Kidney (tissue), 22 donors: ENCODE measurements at places on chromosomes 7 and 10. TPM values are rescaled to one million over a fixed set of nuclear protein-coding genes. Genes with fewer than 3 reads are reported as not detected.

DNA sequence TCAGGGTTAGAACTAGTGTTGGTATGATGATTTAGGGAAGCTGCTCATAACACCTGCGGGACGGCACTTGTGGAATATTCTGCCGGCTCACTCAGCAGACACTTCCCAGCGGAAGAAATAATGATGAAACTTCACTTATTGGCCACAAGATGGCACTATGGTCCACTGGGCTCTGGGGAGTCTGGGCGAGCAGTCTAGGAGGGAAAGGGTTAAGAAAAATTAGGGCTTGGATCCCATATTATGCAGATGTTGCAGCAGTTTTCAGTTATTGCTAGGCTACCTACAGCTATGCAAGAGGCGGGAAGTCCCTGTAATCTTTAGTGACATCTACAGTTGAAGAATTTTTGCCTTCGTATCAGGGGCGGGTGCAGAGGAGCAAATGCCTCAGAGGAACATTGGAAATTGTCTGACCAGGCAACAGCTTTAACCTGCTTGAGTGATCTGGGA lies 238.7 kb upstream of the PRSS58 start:
- H3K4me3 ChIP-seq = no peak overlapping the region
- H3K4me1 ChIP-seq = no peaks in the 10 kb centered on the region
- H3K27me3 ChIP-seq = no peaks in the 10 kb centered on the region
- H3K27ac ChIP-seq = no peak overlapping the region

Gene GAD2
- not detected for polyA plus RNA-seq

DNA sequence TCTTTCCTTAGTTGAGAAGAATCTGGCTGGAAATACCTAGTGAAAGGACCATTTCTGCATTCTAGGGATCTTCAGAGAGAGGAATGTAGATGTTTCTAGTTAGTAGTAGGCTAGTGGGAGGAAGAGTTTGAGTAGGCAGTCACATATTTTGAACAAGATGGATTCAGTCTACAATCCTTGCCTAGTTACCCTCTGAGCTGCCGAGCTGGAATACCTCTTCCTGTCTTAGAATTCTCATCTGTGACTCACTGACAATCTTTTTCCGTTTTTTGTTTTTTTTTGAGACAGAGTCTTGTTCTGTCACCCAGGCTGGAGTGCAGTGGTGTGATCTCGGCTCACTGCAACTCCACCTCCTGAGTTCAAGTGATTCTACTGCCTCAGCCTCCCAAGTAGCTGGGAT lies 30.7 kb upstream of the PLPP4 start:
- H3K4me3 ChIP-seq = no peak overlapping the region
- no peaks in the 10 kb centered on the region for H3K4me1 ChIP-seq
- no peak overlapping the region for H3K27ac ChIP-seq
- H3K36me3 ChIP-seq = no peaks in the 10 kb centered on the region
- no peaks in the 10 kb centered on the region for H3K27me3 ChIP-seq
- no peak for DNase-seq

Gene PNLIP
- polyA plus RNA-seq = not detected

DNA sequence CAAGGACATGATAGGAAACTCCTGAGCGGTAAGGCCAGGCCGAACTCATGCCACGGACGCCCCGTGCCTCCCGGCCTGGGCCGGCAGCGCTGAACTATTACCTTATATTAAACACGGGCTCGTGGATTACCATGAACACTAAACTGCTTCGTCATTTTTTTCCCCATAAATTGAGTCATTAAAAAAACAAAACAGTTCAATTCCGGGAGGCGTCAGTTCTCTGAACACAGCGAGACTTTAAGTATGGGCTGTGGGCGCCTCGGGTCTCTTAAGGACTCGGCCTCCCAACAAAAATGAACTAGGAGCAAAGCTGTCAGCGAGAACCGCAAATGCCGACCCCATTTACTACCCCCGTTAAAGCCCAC lies 519 bp downstream of the PITRM1 start:
- H3K27ac ChIP-seq = peak overlapping the region; percentile 91
- H3K4me3 ChIP-seq = peak overlapping the region; percentile 66
- no peak for DNase-seq

- no peak overlapping the region for H3K27ac ChIP-seq
- DNase-seq = no peak
- no peaks in the 10 kb centered on the region for H3K4me1 ChIP-seq
- no peaks in the 10 kb centered on the region for H3K36me3 ChIP-seq
These were observed 30.3 kb upstream of the KEL start for GRCh38 chr7:142992427-142992826.

Gene PRTFDC1
- polyA plus RNA-seq = 6.1 TPM

Gene VGF
- polyA plus RNA-seq = 2.2 TPM

GRCh38 chr7:2886391-2886790 lies 42.3 kb upstream of the GNA12 start:
- H3K4me1 ChIP-seq = no peaks in the 10 kb centered on the region
- no peaks in the 10 kb centered on the region for H3K27me3 ChIP-seq
- DNase-seq = no peak
- H3K27ac ChIP-seq = no peak overlapping the region

Gene SKIDA1
- polyA plus RNA-seq = 0.71 TPM

DNA sequence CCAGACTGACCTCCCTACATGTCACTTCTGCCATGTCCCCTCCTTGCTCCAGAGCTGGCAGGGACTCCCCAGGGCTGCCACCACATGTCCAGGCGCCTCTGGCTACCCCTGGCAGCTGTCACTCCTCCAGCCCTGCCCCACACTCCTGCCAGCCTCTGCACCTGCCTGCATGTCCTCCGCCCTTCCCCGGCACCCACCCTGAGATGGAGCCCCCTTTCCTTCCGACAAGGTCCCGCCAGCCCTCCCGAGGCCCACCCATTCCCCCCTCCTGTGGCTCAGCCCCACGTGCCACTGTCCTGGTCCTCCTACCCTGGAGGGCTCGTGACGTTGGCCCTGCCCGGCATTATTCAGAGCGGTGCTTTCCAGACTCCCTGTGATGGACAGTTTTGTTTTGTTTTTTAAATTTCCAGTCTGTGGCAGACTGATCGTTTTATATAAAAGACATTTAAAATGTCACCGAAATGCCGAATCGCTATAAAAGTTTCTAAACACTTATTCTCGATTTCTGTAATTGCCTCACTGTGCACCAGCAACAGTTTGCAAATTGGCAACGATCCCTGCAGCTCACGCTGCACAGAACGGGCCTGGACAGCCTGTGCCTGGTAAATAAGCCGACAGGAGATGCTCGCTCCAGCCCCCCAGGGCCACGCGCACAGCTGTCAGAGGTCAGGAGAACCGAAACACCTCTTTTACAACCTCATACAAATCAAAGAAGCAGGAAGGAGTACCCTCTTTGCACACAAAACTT lies 111.1 kb upstream of the SH2B2 start:
- peak; percentile 37 for DNase-seq
- H3K36me3 ChIP-seq = no peaks in the 10 kb centered on the region
- no peaks in the 10 kb centered on the region for H3K27me3 ChIP-seq
- H3K4me1 ChIP-seq = no peaks in the 10 kb centered on the region
- no peak overlapping the region for H3K4me3 ChIP-seq

- no peak overlapping the region for H3K27ac ChIP-seq
- H3K27me3 ChIP-seq = no peaks in the 10 kb centered on the region
- H3K36me3 ChIP-seq = no peaks in the 10 kb centered on the region
- H3K4me3 ChIP-seq = no peak overlapping the region
- H3K4me1 ChIP-seq = no peaks in the 10 kb centered on the region
- DNase-seq = no peak
These were observed 61.2 kb upstream of the LRRN3 start for GRCh38 chr7:111029574-111030251.

DNA sequence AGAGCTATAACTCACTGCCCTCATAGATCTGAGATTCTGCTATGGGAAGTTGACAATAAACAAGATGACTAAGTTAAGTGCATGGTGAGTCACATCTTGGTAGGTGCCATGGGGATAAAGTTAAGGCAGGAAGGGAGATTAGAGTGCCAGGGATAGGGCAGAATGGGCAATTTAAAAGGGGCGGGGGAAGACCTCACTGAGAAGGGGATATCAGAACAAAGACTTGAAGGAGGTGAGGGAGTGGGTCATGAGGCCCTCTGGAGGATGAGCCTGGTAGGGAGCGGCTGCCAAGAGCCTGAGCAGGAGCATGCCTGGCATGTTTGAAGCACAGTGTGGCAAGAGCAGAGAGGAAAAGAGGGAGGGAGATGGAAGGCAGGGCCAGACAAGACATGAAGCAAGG lies 34.8 kb upstream of the INMT start:
- H3K4me1 ChIP-seq = no peaks in the 10 kb centered on the region
- H3K36me3 ChIP-seq = no peaks in the 10 kb centered on the region
- H3K27me3 ChIP-seq = no peaks in the 10 kb centered on the region

Gene FAM25C
- not detected for polyA plus RNA-seq

Gene SVIL
- 7.4 TPM for polyA plus RNA-seq

DNA sequence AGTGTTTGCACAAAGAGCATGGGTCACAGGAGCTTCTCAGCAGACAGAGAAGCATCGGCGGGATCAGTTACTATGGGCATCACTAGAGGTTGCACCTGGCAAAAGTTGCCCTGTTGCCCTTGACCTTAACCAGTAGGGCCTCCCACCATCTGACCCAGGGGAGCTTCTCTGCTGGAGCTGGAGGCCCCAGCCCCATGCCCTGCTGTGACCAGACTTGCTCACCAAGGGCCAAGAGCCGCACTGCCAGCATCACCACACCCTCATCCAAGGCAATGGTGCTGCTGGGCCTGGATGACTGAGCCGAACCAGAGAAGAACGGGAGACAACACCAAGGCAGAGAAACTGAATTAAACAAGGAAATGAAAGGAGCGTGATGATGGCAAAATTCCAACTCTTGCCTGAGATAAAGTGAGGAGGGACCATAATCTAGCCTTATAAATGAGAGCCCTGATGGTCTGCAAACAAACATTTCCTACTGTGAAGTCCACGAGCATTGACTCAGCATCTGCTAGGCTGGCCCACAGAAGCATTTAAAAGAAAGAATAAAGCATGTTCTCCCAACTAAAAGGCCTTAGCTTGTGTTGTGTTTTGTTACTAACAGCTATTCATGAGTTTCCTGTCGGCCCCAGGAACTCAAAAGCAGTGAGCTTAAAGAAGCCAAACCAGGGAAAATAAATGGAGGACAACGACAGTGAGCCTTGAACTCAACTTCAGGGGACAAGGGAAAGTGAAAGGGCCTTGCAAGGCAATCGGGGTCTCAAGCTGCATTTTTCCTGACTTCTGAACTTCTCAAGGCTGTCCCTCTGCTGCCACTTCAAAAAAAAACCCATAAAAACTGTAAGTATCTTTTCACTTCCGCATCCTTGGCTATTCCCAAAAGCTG lies 60.4 kb downstream of the AFAP1L2 start:
- H3K4me1 ChIP-seq = peaks cover 11% of the 10 kb centered on the region
- H3K27me3 ChIP-seq = no peaks in the 10 kb centered on the region
- no peak overlapping the region for H3K27ac ChIP-seq
- H3K36me3 ChIP-seq = no peaks in the 10 kb centered on the region

- H3K4me3 ChIP-seq = no peak overlapping the region
- H3K4me1 ChIP-seq = no peaks in the 10 kb centered on the region
- DNase-seq = no peak
- no peaks in the 10 kb centered on the region for H3K27me3 ChIP-seq
- H3K36me3 ChIP-seq = no peaks in the 10 kb centered on the region
- H3K27ac ChIP-seq = no peak overlapping the region
These were observed 140.8 kb upstream of the PRR15 start for GRCh38 chr7:29422829-29423228.

Gene PTPRE
- polyA plus RNA-seq = 1.1 TPM

Gene AMPH
- polyA plus RNA-seq = 1.4 TPM

DNA sequence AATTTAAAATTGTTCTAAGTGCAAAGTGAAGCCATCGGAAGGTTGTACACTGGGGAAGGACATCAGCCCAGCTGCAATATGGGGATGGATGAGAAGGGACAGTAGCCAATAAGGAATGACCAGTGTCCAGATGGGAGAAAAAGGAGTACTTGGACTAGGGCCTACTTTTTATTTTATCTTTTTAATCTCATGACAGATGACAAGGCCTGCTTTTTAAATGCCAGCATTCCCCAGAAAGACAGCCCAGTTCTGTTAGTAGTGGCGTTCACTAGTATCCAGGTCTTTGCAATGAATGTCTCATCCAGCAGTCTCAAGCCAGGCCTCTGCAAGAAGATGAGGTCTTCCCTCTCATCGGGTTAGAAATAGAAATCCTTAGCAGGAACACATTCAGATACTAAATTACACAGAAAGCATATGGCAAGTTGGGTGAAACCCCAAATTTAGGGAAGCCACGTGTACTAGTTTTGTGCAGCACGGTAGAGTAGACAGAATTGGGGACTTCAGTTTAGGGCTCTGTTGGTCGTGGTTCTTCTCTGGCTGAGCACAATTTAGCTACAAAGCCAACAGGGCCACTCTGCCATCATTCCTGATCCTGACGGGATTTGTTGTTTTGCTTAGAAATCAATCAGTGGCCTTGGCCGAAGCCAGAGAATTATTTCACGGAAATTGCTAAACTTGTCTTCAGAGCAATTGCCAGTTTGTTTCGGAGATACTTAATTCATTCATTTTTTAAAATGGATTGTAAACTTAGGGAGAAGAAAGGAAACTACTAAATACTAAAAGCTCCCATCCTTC lies 227.8 kb downstream of the ARHGAP21 start:
- no peak for DNase-seq
- H3K36me3 ChIP-seq = peaks cover 25% of the 10 kb centered on the region
- H3K4me3 ChIP-seq = no peak overlapping the region
- H3K4me1 ChIP-seq = no peaks in the 10 kb centered on the region

DNA sequence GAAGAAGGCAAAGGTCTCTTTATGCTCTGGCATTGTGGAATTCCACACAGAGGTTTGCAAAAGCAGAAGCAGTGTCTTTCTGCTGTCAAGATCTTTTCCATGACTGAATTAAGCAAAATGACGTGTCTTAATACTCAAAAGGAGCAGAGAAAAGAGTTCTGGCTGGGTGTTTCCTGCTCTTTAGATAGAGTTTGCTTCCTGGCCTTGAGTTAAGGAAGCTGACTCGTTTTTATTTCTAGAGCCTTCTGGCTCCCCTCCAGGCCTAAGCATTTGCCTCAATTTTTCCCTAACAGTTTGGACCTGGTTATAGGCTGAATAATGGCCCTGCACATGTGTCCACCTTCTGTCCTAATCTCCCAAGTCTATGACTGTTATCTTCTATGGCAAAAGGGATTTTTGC lies 21.6 kb downstream of the TAS2R41 start:
- H3K27ac ChIP-seq = peak overlapping the region; percentile 46
- no peak overlapping the region for H3K4me3 ChIP-seq
- no peaks in the 10 kb centered on the region for H3K27me3 ChIP-seq
- DNase-seq = no peak
- H3K4me1 ChIP-seq = no peaks in the 10 kb centered on the region

- no peaks in the 10 kb centered on the region for H3K4me1 ChIP-seq
- no peak for DNase-seq
- H3K27ac ChIP-seq = no peak overlapping the region
- H3K27me3 ChIP-seq = no peaks in the 10 kb centered on the region
- no peak overlapping the region for H3K4me3 ChIP-seq
- no peaks in the 10 kb centered on the region for H3K36me3 ChIP-seq
These were observed 293.1 kb downstream of the GRM8 start for GRCh38 chr7:126959649-126960048.

DNA sequence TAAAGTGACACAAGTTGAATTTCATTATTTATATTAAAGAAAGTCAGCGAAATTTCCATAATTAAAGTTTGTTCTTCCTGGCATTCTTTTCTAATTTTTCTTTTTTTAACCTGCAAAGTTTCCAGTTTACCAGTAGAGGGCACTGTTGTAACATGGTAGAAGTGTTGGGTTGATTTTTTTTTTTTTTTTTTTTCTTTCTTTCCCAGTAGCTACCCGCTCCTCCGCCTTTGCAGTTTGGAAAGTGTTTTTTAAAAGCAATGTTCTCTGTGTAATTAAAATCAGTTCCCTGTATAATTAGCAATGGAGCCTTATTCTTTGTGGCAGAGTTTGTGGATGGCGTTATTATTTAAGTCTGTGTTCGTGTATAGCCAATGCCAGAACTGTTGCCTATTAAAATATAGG lies 53.7 kb downstream of the TAF3 start:
- H3K27ac ChIP-seq = no peak overlapping the region
- peak; percentile 56 for DNase-seq
- no peaks in the 10 kb centered on the region for H3K36me3 ChIP-seq
- no peaks in the 10 kb centered on the region for H3K4me1 ChIP-seq
- H3K27me3 ChIP-seq = no peaks in the 10 kb centered on the region

Gene LIPJ
- polyA plus RNA-seq = not detected

Gene SHTN1
- 14.0 TPM for polyA plus RNA-seq
